NCI-H526 (cell line): ENCODE measurements at places on chromosomes 16 and 17.
A peak's percentile ranks its signal among the peaks of the same experiment; 100 is the strongest.

DNA sequence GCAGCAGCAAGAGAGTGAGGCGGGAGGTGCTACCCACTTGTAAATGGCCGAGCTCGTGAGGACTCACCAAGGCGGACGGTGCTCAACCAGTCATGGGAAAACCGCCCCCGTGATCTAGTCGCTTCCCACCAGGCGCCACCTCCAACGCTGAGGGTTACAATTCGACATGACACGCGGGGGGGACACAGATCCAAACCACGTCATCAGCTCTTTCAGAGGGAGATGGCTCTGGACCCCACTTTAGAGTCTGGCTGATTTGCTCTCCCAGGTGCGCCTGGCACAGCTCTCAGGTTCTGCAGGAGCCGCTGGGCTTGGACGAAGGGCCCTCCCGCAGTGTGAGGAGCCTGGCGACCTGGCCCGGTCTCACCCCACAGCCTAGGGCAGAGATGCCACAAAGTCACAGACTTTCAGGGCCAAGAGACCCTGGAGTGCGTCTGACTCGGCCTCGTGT is 21.1 kb upstream of the DOC2B start:
- no peak for DNase-seq

- DNase-seq = no peak
These were observed 9.0 kb upstream of the CDIPT start for GRCh38 chr16:29871822-29872546.

DNA sequence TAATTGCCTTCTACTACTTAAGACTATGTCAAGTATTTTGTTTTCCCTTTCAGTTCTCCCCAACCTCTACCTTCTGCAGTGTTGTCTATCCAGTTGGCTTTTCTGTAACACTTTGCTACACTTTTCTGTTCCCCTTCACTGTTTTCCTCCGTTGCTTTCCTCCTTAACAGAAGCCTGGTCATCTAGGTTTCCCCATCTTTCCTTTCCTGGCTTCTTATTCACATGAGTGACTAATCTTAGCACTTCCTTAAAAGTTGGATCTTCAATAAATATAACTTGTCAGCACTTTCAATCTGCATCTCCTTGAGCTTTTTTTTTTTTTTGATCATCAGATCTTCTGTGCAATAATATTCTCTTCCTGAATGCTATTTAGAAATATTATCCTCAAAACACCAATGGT is 2.8 kb upstream of the SLFN11 start:
- DNase-seq = no peak

DNA sequence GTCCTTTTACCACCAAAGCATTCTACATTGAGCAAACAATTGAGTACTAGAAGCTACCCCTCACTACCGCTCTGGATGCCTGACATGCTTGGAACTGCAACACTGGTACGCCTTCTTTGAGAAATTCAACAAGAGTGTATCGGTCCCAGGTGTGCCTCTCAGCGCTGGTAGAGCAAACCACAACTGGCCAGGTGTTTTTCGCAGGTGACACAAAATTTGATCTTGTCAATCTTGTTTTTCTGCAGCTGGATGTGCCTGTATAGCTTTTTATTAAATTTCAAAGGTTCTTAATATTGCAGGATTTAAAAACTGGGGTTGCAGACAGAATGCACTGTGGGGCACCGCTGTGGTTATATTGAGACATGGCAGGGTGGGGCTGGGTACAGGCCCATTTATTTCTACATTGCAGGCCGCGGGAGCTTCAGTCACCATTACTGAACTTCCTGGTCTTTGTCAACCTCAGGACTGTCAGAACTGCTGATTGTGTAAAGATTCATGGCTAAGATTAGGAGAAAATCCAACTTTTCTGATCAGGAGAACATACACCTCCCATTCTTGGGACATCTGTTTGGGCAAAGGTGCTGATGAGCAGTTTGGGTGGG is 4.5 kb upstream of the SNX20 start:
- no peak for DNase-seq

- DNase-seq = no peak
These were observed 39.9 kb downstream of the RNF157 start for GRCh38 chr17:76200354-76200753.

DNA sequence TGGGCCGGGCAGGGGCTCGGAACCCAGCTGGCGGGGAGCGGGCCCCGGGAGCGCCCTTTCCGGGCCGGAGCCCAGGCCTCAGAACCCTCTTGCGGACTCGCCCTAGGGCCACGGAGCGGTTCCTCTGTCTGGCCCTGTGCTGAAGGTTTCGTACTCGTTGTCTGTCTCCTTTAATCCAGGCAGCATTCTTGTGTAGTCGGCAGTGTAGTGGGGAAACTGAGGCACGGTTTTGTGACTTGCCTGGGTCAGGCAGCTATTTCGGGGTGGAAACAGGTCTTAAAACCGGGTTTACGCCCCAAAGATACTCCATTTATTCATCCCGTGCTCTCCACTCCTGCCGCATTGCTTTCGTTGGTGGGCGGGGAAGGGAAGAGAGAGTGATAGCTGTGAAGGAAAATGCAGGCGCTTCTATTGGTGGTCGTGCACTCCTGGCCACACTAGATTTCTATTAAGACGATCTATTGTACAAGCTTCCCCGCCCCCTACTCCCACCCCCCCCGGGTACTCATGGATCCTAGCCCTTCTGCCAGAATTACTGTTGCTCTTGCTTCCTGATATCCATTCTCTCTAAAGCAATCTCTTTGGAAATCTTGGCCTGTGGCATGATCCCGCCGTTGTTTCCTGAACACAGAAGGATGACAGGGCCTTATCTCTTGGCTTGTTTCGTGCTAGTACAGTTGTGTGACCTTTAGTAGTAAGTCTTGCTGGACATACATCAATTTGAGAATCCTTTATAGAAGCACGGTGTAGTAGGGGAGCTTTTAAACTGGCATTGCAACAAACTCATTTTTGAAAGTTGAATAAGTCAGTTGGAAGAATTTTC is 751 bp downstream of the DCAF7 start:
- DNase-seq = peak; percentile 29
